A549 treated with CORT108297 at 1 μM for 4 hours (cell line): ENCODE measurements at places on chromosomes 2 and 18. TPM values are rescaled to one million over a fixed set of nuclear protein-coding genes. Genes with fewer than 3 reads are reported as not detected.

The FBXO48 gene
- total RNA-seq: 0.49 to 0.65 TPM (median 0.53 TPM) in 5 replicates

The CTDSP1 gene
- 58.4 to 80.3 TPM (median 74.6 TPM) in 5 replicates for total RNA-seq

The COL4A3 gene
- 0.43 to 1.2 TPM (median 0.69 TPM) in 5 replicates for total RNA-seq

The ASPRV1 gene
- 0.14 to 0.43 TPM (median 0.23 TPM) in 5 replicates for total RNA-seq

The SPDYA gene
- total RNA-seq: 0.10 to 0.32 TPM (median 0.17 TPM) in 5 replicates

The EFR3B gene
- total RNA-seq: 12.8 to 15.3 TPM (median 13.5 TPM) in 5 replicates

The TYMS gene
- 165 to 179 TPM (median 177 TPM) in 5 replicates for total RNA-seq

The TEX44 gene
- total RNA-seq: not detected in 5 replicates

The ZNF142 gene
- 13.3 to 19.9 TPM (median 16.8 TPM) in 5 replicates for total RNA-seq

The CD207 gene
- total RNA-seq: 0.07 TPM in 1 of 5 replicates, not detected in the others

The ALPP gene
- 0.59 to 0.81 TPM (median 0.74 TPM) in 5 replicates for total RNA-seq

The DAW1 gene
- 2.0 to 3.6 TPM (median 2.9 TPM) in 5 replicates for total RNA-seq

The THOC1 gene
- 17.3 to 22.8 TPM (median 20.2 TPM) in 5 replicates for total RNA-seq

The HOXD8 gene
- 4.6 to 6.1 TPM (median 5.4 TPM) in 5 replicates for total RNA-seq
